ENCODE measurements at places on chromosomes 6 and 20.

DNA sequence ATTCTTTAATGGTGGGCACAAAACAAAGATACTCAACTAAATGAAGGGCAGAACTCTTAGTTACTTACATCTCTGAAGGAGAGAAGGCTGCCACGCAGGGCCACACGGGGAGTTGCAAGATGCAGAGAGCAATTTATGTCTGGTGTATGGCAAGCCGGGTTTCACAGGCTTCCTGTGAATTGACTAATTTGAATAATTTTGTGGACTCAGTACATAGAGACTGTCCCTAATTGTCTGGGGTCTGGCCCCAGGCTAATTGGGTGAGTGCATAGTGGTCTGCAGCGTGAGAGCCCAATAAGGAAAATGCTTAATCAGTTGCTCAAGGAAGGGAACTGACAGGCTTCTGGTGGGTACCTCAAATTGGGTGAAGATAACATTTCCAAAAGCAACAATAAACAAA is 205.7 kb downstream of the OTOR start:
- DNase-seq: no peak

DNA sequence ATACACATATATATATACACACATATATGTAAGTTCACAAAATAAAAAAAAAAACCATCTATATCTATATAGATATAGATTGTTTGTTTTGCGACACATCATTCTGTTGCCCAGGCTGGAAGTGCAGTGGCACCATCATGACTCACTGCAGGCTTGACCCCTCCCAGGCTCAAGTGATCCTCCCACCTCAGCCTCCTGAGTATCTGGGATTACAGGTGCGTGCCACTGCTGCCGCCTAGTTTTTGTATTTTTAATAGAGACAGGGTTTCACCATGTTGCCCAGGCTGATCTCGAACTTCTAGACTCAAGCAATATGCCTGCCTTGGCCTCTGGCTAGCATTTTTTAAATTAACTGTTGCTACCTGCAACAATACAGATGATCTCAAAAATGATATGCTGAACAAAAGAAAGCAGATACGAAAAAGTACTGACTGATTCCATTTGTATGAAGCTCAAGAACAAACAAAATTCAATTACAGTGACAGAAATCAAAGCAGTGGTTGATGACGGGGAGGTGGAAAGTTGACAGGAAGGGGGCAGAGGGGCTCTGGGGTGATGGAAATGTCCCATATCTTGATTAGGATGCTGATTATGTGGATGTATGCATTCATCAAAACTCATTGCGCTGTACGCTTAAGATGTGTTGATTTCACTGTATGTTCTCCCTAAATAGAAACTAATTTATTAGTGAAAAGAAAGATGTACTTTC is 49.6 kb downstream of the ATXN1 start:
- no peak for DNase-seq

- DNase-seq: no peak
Observed at GRCh38 chr6:159871906-159872305, 18.9 kb upstream of the MAS1 start.

DNA sequence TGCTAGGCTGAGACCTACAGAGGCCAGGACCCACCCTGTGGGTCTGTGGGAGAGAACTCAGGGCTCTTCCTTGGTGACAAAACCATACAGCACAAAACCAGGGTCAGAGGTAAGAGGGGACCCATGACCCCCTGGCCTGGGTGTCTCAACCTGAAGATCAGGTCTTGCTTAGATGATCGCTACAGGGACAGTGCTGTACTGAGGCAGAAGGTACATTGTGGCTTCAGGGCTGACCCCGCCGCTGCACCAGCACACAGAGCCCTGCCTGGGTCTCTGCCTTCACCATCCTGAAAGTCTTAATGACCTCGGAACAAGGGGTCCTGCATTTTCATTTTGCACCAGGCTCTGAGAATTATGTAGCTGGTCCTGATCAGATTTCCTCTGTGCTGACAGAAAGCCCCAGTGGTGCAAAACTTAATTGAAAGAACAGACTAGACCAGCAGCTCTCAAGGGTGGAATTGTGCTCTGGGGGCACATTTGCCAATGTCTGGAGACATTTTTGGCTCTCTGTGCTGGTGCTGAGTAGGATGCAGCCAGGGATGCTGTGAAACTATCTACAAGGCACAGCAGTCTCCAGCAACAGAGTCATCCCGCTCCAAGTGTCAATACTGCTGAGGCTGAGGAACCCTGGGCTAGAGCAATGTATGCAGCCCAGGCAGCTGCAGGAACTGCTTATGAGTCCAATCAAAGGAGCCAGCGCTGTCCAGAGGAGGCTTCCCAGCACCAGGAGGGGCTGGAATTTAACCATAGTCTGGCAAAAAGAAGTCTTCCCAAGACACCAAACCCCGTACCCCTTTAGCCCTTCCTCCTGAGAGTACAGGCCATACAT is 254.9 kb downstream of the ERMARD start:
- DNase-seq: no peak

GRCh38 chr20:14955399-14955798 is 618.0 kb upstream of the FLRT3 start:
- DNase-seq: no peak

DNA sequence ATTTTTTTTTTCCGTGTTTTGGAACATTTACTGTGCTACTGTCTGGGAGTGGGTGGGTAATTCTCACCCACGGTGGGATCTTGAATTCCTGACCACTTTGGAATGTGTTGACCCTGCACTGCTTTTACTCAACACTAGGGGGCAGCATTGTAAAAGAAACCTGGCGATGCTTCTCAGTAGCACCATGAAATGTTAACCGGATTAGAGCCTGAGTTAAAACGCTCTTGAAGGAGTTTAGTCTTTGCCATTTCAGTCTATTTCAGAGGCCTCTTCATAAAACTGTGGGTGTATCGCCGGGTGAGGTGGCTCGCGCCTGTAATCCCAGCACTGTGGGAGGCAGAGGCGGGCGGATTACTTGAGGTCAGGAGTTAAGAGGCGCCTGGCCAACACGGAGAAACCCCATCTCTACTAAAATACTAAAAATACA is 114.4 kb upstream of the PRND start:
- peak; percentile 42 for DNase-seq

DNA sequence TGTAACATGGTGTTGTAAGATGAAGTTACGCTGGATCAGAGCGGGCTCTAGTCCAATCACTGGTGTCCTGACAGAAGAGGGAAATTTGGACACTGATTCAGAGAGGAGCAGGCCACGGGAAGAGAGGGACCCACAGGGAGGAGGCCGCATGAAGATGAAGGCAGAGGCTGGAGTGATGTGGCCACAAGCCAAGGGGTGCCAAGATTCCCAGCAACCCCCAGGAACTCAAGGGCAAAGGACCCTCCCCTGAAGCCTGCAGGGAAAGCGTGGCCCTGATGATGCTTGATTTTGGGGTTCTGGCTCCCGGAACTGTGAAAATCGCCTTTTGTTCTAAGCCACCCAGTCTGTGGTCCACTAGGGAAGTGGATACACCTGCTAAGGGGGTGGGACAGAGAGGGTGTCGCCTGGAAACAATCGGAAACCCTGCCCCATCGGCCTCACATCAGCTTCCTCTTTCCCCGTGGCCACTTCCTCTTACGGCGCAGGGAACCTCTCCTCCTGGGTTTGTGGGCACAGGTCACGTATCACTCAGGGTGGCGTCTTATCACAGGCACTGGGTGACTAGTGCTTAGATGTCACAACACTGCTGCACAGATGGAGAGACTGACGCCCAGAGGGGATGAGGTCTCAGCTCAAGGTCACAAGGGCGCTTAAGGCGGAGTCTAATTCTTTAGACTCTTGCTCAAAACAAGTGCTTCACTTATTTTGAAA is 58.0 kb downstream of the SULF2 start:
- DNase-seq: no peak

GRCh38 chr6:132199343-132199742 is 201.9 kb downstream of the MOXD1 start:
- no peak for DNase-seq

- DNase-seq: no peak
Observed at GRCh38 chr6:106988664-106989063, 14.1 kb upstream of the CD24 start.

DNA sequence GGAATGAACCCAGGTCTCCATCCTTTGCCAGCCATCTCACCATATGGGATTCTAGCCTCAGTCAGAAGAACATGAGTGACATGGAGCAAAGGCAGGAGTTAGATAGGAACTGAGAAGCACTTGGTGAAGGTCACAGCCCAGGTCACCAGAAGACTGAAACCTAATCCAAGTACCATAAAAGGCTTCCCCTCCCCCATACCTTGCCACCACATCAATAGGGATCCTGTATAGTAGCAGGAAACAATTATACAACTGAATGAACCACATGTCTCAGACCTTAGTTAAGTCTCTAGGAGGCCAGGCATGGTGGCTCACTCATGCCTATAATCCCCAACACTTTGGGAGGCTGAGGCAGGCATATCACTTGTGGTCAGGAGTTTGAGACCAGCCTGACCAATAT is 49.6 kb downstream of the KIZ start:
- no peak for DNase-seq

DNA sequence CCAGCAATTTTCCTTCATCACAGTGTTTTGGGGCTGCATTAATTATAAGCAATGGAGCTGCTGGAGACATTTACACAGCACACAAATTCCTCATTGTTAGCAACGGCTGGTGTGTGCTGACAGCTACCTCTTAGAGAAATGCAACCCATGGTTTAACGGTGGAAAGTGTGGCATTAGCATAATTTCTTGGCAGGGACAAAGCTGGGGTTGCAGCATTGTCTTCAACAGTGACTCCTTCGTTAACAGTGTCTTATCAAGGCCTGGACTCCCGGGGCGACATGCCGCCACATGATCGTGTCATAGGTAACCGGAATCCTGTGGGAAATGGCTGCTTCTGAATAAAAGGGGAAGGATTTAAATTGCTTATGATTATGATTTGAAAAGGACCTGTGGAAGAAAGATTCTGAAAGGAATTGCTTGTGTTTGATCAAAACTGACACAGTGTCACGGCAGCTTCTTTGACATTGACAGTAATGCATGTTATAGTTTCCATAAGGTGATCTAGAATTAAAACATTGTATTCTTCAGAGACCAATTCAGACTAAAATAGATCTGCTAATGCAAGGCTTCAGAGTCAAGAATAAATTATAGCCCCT is 128.0 kb downstream of the UST start:
- no peak for DNase-seq
